ENCODE measurements at places on chromosomes 5 and 9. TPM values are rescaled to one million over a fixed set of nuclear protein-coding genes. Genes with fewer than 3 reads are reported as not detected.

DNA sequence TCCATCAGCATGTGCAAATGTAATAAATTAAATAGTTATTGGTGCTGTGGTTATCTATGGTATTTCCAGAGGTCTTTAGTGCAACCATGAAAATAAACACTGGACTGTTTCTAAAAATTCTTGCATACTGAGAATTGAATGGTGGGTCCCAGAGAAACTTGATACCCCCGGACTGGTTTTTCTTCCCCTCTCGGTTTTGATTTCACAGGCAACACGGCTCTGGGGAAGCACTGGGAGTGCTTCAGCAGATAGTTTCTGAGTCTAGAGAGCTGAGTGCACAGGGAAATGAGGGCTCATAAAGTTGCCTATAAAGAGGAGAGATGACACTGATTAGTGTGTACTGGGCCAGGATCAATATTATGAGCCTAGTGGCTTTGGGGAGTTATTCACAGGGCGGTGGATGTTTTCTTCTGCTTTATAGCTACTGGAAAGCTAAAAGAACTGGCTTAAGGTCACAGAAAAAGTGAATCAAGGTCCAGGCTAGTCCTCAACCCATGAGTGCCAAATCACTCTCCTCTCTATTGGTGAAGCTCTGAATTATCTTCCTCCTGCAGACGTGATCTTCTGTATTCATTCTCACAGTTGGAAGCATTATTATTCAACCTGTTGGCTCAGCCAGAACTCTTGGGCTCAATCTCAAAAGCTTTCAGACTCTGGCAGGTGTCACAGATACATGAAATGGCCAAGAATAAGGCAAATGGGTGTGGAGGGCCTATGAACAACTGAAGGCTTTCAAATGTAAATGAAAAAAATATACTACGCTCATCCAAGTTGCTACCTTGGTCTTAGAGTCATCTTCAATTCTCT lies 170.2 kb upstream of the HMHB1 start:
- H3K4me1 ChIP-seq, result peaks cover 25% of the 10 kb centered on the region
- no peak overlapping the region for H3K27ac ChIP-seq
- H3K4me3 ChIP-seq, result no peak overlapping the region
- H3K36me3 ChIP-seq, result no peaks in the 10 kb centered on the region
- DNase-seq, result no peak
- no peaks in the 10 kb centered on the region for H3K27me3 ChIP-seq

DNA sequence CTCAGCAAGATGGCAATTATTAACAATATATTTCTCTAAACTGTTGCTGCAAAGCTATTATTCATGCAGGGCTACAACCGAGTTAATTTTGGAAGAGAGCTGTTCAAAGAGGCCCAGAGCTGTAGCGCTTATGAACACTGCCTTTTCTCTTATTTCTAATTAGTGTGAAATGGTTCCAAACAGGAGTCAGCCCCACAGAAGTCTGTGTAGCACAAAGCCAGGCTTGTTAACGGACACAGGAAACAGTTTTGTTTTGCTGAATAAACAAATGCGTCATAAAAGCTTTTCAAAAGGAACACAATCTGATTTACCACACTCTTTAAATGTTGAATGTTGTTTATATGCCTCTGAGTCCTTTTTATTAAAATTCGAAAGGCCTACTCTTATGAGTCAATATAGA lies 396.5 kb downstream of the ANXA1 start:
- H3K4me1 ChIP-seq, result no peaks in the 10 kb centered on the region
- H3K4me3 ChIP-seq, result no peak overlapping the region
- no peaks in the 10 kb centered on the region for H3K36me3 ChIP-seq

DNA sequence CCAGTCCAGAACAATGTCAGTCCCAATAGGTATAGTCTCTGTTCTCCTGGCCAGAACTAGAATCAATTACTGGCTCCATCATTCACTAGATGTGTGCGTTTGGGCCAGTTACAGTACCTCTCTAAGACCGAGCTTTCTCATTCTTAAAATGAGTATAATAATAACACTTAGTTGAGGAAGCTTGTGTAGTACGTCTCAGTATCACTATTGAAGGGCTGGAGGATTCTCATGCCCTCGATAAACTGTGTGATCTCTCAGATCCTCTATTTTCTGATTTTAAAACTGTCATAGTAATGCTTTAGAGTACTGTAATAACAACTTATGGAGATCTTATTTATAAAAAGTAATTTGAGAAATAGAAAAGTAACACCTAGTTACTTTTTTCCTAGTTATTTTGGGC lies 50.7 kb downstream of the CDKN2A start:
- no peak overlapping the region for H3K27ac ChIP-seq
- no peak for DNase-seq
- H3K27me3 ChIP-seq, result no peaks in the 10 kb centered on the region
- H3K36me3 ChIP-seq, result no peaks in the 10 kb centered on the region

The VLDLR gene
- total RNA-seq, result 35.7 TPM

The TBCA gene
- 330 TPM for total RNA-seq

GRCh38 chr9:77844415-77844814 lies 187.2 kb downstream of the GNAQ start:
- no peaks in the 10 kb centered on the region for H3K36me3 ChIP-seq
- no peak overlapping the region for H3K27ac ChIP-seq
- H3K27me3 ChIP-seq, result no peaks in the 10 kb centered on the region
- H3K4me1 ChIP-seq, result no peaks in the 10 kb centered on the region
- no peak overlapping the region for H3K4me3 ChIP-seq

Measured in Caco-2 (cell line).